Anterior cingulate cortex (tissue), 58 donors: ENCODE measurements at places on chromosomes 13 and 19.
A peak's percentile ranks its signal among the peaks of the same experiment; 100 is the strongest.

GRCh38 chr13:110010404-110011138, 224.2 kb upstream of the IRS2 start:
- no peak for DNase-seq

DNA sequence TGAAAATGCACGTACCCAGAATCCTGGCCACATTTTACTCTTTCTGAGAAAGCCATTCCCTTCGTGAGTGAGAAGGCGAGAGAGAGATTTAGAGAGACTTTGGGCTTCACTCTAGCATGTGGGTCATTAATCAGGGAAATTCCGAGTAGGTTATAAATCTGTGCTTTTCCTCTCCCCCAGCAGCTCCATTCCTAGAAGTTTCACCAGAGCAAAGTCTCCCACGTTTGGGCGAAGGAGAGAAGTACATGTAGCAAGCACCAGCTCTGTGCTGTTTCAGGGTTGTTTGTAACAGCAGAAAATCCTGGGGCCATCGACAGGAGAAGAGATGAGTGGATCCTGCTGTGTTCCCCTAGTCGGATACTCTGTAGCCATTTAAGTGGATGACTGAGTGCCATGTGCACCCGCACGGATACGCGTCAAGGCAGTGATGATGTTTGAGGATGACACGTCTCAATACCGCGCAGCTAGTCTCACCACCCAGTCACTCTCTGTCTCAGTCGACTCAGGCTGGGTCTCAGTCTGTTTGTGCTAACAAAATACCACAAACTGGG, 131.8 kb upstream of the PEG3 start:
- DNase-seq: no peak

- DNase-seq: no peak
Observed at GRCh38 chr13:32087955-32088747, 56.6 kb downstream of the FRY start.

DNA sequence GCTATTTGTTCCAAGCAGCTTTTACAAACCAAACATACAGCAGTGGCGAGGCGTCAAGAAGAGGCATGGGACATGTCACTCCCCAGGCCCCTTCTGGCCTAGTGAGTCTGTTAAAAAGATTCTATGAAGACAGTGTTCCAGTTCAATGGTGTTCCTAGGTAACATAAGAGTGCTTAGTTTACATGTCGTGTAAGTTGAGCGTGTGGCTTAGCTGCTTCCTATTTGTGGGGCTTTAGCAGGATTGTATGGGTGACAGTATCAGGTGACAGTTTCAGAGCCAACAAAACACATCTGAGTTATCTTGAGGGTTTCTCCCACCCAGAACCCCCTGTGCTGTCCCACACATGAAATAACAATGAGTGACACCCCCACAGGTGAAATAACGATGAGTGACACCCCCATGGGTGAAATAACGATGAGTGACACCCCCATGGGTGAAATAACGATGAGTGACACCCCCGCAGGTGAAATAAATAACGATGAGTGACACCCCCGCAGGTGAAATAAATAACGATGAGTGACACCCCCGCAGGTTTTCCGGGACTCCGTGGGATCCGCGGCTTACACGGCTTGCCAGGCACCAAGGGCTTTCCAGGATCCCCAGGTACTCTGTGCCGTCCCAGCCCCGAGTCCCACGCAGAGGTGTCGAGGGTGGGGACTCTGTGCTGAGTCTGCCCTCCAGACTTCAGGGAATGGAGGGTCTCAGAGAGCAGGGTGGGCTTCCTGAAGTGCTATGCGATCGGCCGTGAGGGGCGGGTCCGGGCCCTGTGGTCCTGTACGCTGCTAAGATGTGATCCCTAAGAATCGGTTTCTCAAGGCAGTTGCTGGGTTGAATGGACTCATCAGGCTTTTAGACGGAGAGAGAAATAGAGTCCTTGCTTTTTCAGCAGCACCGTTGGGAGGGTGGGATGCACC, 68.6 kb downstream of the RAB20 start:
- DNase-seq: no peak

- DNase-seq: peak; percentile 15
Observed at GRCh38 chr19:1624458-1624857, 19.2 kb upstream of the UQCR11 start.

DNA sequence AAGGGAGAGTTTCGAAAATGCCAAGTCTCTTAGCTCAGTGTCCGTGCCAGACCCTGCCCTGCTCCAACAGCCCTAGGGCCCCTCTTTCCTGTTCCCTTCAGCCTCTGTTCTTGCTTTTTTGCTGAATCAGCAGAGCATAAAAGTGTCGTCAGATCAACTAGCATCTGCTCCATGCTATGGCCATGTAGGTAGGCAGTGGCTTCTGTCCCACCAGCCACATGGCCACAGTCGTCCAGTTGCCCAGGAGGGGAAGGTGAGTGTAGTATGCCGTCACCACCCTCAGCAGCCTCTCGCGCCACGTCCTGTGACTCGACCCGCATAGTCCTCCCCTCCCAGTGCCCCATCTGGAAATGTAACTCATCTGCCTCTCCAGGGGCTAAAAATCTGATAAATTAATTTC, 50.9 kb upstream of the ATP11A start:
- no peak for DNase-seq

DNA sequence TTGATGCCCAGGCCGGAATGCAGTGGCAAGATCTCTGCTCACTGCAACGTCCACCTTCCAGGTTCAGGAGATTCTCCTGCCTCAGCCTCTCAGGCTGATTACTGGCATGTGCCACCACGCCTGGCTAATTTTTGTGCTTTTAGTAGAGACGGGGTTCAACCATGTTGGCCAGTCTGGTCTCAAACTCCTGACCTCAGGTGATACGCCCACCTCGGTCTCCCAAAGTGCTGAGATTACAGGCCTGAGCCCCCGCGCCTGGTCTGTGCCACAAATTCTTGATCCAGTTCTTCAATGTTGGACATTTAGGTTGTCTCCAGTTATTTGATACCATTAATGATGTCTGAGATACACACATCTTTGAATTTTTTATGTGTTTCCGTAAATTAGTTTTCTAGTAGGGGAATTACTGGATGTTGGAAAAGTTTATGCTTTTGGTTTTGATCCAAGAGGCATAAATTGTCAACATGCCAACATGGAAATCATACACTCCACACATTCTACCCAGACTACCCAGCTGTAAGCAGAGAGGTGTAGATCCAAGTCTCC, 525 bp upstream of the COG3 start:
- DNase-seq: no peak

DNA sequence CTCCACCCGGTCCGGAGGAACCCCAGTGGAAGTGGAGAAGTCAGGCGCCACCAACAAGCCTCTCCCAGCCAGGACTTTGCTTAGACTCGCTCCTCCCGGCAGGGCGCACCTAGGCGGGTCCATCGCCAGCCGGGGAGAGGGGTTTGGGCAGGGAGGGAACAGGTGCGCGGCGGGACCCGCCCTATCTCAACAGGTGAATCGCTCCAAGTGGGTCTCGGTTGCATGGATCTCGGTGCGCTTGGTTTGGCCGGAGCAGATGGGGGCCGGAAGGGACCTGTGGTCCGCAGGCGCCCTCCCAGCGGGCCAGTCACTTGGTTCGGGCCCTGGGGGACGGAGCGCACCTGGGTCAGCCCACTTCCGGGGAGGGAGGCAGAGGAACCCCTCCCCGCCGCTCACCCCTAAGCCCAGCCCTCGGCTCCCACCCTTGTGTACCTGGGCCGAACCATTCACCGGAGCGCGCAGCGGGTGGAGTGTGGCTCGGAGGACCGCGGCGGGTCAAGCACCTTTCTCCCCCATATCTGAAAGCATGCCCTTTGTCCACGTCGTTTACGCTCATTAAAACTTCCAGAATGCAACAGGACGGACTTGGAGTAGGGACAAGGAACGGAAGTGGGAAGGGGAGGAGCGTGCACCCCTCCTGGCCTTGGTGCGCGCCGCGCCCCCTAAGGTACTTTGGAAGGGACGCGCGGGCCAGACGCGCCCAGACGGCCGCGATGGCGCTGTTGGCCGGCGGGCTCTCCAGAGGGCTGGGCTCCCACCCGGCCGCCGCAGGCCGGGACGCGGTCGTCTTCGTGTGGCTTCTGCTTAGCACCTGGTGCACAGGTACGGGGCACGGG, at the start of gene LSR:
LSR (plus strand) TSS at position 693 of the 836 bp plus-strand sequence; CDS start at position 714, 21 bp downstream.
- no peak for DNase-seq

DNA sequence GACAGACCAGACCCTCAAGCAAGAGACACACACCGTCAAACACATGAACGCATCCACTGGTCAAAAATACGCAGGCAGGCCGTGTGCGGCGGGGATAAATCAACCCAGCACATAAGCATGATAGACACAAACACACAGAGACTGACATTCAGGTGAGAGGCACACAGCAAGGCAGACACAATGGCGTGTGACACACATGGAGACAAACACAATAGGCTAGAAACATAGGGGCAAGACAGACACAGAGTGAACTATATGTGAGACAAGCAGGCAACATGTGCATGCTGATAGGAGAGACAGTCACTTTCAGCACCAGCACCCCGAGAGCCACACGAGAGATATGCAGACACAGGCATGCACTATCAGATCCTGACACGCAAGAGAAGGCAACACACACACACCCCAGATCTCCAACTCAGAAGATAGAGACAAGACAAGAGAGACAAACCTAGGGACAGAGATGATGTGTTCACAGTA, 6.9 kb upstream of the JUNB start:
- DNase-seq: no peak

- no peak for DNase-seq
Observed at GRCh38 chr19:46978171-46978869, 41.3 kb upstream of the NPAS1 start.

GRCh38 chr13:30847650-30848307, 58.3 kb upstream of the MEDAG start:
- DNase-seq: no peak

DNA sequence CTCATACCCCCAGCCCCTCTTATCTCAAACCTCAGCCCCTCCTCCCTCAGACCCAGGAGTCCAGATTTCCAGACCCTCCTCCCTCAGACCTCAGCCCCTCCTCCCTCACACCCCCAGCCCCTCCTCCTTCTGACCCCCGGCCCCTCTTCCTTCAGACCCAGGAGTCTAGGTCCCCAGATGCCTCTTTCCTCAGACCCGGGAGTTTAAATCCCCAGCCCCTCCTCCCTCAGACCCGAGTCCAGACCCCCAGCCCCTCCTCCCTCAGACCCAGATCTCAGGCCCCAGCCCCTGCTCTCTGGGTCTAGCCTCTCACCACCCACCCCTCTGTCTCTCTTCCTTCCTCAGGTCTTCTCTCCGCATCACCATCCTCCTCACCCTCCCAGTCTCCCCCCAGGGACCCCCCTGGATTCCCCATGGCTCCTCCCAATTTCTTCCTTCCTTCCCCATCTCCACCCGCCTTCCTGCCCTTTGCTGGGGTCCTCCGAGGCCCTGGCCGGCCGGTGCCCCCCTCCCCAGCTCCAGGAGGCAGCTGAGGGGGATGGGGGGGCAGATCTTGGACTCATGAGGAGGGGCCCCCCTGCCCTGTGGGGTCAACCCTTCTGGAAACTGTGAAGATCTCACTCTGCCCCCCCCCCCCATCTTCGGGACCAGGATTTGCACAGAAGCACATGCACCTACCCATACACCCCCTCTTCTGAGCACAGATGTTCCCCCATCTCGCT, 10.7 kb downstream of the BCL3 start:
- DNase-seq: no peak

GRCh38 chr19:20333508-20333907, 166.5 kb downstream of the ZNF486 start:
- no peak for DNase-seq

DNA sequence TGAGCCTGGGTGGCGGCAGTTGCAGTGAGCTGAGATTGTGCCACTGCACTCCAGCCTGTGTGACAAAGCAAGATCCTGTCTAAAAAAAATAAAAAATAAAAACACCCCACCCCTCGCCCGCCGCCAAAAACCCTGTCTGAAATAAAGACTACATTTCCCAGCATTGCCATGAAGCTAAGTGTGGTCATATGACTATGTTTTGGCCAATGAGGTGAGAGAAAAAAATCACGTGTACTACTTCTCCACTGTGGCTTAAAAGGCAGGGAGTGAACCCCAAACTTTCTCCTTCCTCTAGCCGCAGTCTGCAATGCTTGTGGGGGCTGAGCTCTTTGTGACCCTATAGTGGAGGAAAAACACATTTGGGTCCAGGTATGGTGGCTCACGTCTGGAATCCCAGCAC, 54.9 kb downstream of the COLGALT1 start:
- DNase-seq: no peak

GRCh38 chr19:13806728-13807127, 11.5 kb downstream of the ZSWIM4 start:
- no peak for DNase-seq

DNA sequence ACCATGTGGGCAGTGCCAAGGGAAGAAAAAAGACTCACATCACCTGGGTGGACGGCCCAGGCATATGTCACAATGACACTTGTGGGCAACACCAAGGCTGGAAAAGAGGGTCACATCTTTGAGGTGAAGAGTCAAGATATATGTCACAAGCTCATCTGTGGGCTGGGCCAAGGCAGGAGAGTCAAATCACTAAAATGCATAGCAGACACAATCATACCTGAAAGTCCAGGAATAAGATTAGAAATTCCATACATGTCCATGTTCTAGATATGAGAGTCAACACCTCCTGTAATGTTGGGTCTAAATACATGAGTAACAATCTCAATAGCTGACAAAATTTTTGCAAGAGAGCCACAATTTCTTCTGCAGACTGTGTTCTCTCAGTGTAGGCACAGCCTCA, 145.0 kb downstream of the ZNF675 start:
- DNase-seq: no peak

GRCh38 chr13:112896736-112897602, 72.0 kb upstream of the MCF2L start:
- no peak for DNase-seq

GRCh38 chr19:33634361-33635091, 12.8 kb downstream of the CHST8 start:
- DNase-seq: no peak

DNA sequence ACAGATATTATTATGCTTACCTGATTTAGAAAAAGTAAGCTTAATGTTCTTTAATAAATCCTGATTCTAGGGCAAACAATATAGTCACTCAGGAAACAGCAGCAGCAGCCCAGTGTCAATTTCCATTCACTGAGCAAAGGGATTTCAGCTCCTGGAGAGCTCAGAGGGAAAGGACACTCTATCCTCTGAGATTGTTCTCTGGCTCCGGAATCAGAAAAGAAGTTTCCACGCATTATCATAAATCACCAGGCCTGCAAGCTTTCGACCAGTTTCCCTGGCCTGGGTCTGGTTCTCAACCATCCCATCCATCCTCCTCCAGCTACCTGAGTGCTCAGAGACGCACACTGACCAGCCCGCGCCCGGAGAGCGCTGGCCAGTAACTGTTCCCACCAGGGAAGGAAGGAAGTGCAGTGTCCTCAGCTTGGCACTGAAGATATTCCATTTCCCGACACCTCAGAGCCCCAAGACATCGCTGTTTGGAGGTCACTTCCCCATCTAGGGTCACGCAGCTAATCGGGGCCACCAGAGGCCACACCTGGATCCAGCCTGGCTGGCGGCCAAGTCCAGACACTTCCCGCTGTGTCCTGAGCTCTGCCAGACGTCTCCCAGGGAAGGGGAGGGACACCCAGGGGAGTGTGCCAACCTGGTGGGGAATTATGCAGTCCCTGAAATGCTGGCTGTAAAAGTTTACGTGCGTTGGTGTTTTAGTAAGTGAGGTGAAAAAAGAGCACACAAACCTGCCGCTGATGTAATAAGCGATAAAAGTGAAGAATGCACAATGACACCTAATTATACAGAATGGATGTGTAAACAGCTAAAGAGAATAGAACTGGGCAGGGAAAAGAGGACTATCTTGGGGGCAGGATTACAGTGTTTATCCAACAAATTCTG, 29.1 kb downstream of the EPS15L1 start:
- DNase-seq: no peak

- DNase-seq: no peak
Observed at GRCh38 chr19:50322234-50322633, 6.9 kb downstream of the KCNC3 start.

GRCh38 chr19:6705931-6706632, 14.4 kb downstream of the C3 start:
- no peak for DNase-seq
